Daoy (cell line): ENCODE measurements at places on chromosomes 16 and 17. TPM values are rescaled to one million over a fixed set of nuclear protein-coding genes. Genes with fewer than 3 reads are reported as not detected.

- no peak for DNase-seq
These were observed 82.0 kb upstream of the ASIC2 start for GRCh38 chr17:33375103-33375502.

TANGO6 gene
- 4.2 and 12.8 TPM in 2 replicates for total RNA-seq

GRCh38 chr16:27795992-27796614 lies 246.2 kb downstream of the KATNIP start:
- DNase-seq = peak; percentile 54

NATD1 gene
- 0.83 and 0.86 TPM in 2 replicates for total RNA-seq

DNA sequence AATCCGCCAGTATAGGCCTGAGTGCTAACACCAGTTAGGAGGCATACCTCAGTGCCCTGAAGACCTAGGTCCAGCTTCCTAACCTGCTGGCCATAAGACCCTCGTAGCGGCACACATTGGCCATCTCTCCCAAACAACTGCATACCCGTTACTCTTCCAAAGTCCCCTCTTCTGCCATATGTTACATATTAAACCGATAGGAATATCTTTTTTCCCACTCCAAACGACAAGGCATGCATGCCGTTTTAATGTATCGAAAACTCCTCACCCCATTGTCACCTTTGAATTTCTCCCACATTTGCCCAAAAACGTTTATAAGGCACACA lies 721 bp upstream of the AXIN2 start:
- DNase-seq = no peak

DNA sequence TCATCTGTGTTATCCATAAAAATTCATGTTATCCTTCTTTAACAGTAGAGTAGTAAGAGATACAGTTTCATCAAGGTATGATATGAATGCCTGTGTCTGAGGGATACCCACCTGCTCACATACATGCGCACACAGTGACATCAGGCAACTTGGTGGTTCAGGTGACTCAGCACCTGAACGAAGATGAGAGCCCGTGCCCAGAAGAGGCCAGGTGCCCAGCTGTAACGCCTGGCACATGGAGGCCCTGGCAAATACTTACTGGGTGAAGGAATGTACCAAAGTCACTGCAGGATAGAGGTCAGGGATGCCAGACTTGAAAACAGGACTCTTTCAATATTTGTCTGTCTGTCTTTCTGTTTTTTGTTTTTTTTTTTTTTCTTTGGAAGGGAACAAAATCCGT lies 72.6 kb upstream of the LGALS9 start:
- no peak for DNase-seq

- no peak for DNase-seq
These were observed 19.6 kb downstream of the HMOX2 start for GRCh38 chr16:4495766-4496165.

- peak; percentile 69 for DNase-seq
These were observed at the start of gene PIEZO1 for GRCh38 chr16:88785106-88785924. TSS of gene PIEZO1 (minus strand) at chr16:88785220. CDS start at chr16:88784964, 256 bp downstream.

- peak; percentile 67 for DNase-seq
These were observed 162.9 kb downstream of the COPRS start for GRCh38 chr17:31696184-31696602.

MPP2 gene
- total RNA-seq = 1.1 and 1.3 TPM in 2 replicates

DNA sequence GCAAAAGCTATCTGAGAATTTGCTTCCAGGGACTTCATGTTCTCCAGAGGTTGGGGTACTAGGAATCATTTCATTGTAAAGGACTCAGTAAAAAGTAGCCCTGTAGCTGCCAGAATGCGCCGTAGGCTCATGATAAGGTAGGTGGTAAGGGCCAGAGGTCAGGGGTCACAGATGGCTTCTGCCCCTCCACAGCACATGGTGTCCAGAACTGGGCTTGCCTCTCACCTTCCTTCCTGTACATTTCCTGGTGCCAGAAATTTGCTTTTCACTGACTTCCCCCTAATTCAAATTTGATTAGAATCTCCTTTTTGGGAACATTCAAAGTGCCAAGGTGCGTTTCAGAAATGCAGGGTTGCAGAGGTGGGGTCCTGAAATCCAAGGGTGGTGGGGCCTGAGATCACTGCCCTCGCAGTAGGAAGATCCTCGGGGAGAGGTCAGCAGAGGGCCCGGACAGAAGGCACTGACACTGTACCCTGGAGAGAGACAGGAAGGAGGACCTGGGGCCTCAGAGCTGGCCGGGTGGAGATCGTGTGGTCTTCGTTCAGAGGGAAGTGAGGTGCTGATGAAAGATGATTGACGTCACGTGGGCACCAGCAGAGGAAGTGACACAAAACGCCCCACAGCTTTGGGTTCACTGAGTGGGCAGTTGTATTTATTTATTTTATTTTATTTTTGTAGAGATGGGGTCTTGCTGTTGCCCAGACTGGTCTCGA lies 25.5 kb upstream of the METRNL start:
- no peak for DNase-seq

DNA sequence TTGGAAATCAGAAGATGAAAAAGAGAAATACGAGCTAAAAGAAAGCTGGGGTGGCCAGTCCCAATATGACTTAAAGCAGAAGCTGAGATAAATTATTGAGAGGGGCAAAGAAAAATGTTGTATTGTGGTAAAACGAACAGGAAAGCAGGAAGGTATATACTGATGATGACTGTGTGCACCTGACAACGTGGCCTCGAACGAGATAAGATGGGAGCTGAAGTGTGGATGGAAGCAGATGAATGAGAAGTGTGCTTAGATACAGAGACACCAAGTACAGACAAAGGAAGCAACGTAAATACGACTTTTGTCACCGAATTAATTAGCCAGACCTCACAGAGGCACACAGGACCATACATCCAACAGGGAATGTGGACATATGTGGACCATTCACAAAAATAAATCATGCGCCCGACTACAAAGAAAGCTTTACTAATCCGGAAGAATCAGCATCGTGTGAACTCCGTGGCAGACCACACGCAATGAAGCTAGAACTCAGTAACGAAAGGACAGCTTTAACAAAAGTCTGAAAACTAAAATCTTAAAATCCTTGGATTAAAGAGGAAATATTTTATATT lies 218.7 kb downstream of the RPTOR start:
- DNase-seq = no peak

DNA sequence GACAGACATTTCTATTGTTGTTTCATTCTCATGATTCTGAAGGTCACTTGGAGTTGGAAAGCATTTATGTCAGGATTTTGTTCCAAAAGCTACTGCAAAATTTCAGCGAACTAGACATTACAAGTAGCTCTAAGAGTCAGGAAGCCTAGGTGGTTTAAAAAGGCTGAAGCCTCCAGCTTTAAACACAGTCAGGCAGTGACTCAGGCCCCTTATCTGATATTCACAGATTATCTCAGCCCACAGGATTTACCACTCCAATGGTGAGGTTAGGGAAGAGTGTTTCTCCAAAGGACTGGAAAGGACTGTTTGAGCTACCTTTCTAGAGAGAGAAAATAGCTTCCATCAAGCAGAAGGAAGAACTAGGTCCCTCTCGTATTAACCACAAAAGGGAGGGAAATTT lies 624.4 kb upstream of the C16orf82 start:
- DNase-seq = no peak

GRCh38 chr16:58685084-58685449 lies 497 bp upstream of the SLC38A7 start:
- no peak for DNase-seq

SLC43A2 gene
- 11.5 and 11.9 TPM in 2 replicates for total RNA-seq
